Upper lobe of left lung (tissue), 6 donors: ENCODE measurements at places on chromosomes 12 and 14. TPM values are rescaled to one million over a fixed set of nuclear protein-coding genes. Genes with fewer than 3 reads are reported as not detected.

GRCh38 chr12:93081810-93082165 is 152.7 kb upstream of the EEA1 start:
- no peak for DNase-seq
- H3K27me3 ChIP-seq: no peaks in the 10 kb centered on the region
- no peaks in the 10 kb centered on the region for H3K4me1 ChIP-seq
- no peak overlapping the region for H3K27ac ChIP-seq
- no peak overlapping the region for H3K4me3 ChIP-seq
- H3K36me3 ChIP-seq: no peaks in the 10 kb centered on the region

DNA sequence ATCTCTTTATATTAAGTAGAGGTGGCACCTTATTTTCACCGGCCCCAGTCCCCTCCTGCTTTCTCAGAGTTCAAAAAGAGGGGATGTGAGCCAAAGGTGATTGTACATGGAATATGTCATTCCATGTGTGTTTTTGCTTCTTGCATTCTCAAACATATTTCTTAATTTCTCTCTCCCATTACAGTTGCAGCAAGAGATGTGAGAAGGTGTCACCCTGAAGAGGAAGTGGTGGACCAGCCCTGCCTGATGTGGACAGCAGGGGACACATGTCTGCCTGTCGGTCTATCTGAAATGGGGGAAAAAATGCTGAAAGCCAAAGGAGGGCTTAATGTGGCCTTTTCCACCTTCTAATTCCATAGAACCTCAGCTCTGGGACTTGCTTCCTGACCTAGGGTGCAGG is 1.9 kb upstream of the FOXN3 start:
- H3K4me1 ChIP-seq: peaks cover 33% of the 10 kb centered on the region
- H3K4me3 ChIP-seq: no peak overlapping the region
- H3K27ac ChIP-seq: peak overlapping the region; percentile 96
- no peaks in the 10 kb centered on the region for H3K27me3 ChIP-seq

DNA sequence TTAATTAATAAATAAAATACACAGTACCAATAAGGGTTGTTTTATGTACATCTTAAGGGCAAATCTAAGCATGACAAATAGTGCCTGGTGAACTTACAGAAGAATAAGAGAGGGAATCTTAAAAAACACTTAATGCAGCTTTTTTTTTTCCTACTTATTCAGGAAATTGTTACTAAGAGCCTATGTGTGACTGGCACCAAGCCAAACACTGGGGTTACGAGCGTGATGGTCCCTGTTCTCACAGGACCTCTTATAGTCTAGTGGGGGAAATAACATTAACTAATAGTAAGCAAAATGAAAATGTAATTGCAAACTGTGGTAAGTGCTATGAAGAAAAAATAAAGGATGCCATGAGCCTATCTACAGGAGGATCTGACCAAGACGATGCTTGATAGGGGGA is 53.6 kb downstream of the RTN1 start:
- no peaks in the 10 kb centered on the region for H3K36me3 ChIP-seq
- no peak overlapping the region for H3K27ac ChIP-seq
- DNase-seq: no peak
- no peaks in the 10 kb centered on the region for H3K4me1 ChIP-seq

DNA sequence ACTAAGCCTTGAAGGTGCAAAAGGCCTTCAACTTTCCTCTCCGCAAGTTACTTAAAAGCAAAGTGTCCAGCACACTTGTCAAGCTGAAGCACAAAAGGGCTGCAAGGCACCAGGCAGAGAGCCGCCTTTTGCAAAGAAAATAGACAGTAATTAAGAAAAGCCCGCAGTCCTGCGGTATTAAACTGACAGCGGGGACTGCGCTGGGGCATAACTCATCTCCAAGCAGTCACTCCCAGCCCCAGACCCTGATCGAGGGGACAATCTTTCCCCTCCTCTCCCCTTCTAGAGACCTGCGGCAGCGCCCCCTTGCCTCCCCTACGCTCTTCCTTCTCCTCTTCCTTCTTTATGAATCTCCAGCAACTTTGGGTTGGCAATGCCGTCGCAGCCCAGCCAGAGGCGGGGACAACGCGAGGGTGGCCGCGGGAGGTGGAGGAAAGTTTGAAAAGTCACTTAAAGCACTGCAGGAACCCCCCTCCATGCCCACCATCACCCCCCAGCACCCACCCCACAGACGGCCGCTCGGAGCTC is 200.9 kb upstream of the CAND1 start:
- DNase-seq: no peak
- H3K36me3 ChIP-seq: no peaks in the 10 kb centered on the region
- no peak overlapping the region for H3K27ac ChIP-seq
- peaks cover 8% of the 10 kb centered on the region for H3K27me3 ChIP-seq

DNA sequence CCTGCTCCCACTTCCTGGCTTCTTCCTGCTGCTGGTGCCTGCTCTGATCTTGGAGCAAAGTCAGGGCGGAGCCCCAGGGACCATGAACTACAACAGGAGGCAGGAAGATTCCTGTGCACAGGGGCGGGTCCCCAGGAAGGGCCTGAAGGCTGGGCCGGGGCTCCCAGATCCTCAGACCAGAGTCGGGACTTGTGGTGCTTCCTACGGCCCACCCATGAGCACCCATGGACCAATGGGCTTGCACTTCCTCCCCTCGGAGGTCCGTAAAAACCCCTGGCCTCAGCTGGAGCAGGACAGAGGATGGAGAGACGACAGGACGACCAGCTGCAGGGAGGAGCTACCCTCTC is 1287.1 kb downstream of the TMEM121 start:
- no peak for DNase-seq
- H3K36me3 ChIP-seq: no peaks in the 10 kb centered on the region
- no peak overlapping the region for H3K27ac ChIP-seq
- no peaks in the 10 kb centered on the region for H3K4me1 ChIP-seq
- no peaks in the 10 kb centered on the region for H3K27me3 ChIP-seq

DNA sequence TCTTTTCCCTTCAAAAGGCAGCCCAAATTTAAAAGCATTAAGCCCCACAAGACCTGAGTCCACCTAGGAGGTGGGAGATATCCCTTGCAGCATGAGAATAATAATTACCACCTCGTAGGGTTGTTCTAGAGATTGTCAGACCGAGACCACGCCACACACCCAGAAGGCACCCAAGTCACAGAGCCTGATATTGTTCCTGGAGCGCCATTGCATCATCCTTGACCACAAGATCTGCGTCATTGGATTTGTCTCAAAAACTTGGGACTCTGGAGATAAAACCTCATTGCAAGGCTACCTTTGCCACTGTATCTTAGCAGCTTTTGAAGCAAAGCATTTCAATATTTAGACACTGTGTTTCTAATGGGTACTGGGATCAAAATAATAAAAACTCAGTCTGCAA is 29.4 kb upstream of the PPP2R5C start:
- H3K27ac ChIP-seq: peak overlapping the region; percentile 86
- H3K36me3 ChIP-seq: no peaks in the 10 kb centered on the region
- no peaks in the 10 kb centered on the region for H3K27me3 ChIP-seq

Gene RIMBP2
- 0.44 TPM for total RNA-seq

- peak overlapping the region; percentile 74 for H3K4me3 ChIP-seq
- DNase-seq: no peak
Measured at GRCh38 chr14:22837114-22837749, 847 bp downstream of the MMP14 start.

Gene GLIPR1L1
- total RNA-seq: not detected

DNA sequence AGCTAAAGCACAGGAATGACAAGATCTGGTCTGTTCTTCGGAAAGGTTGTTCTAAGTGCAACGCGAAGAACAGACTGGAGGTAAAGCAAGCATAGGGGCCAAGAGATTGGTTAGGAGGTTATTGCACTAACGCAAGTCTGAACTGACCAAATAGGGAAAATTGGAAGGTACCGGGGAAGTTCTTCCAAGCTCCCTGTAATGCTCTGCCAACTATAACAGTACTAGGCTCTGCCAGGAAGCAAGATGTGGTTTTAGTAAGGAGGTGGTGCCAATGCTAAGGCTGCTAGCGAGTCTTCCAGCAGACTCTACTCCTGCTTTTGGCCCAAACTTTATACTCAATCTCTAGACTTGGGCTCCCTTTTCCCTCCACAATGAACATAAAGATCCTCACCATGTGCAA is 138.6 kb downstream of the PAWR start:
- H3K27me3 ChIP-seq: no peaks in the 10 kb centered on the region
- no peak overlapping the region for H3K27ac ChIP-seq
- peaks cover 7% of the 10 kb centered on the region for H3K36me3 ChIP-seq
- DNase-seq: no peak
- no peak overlapping the region for H3K4me3 ChIP-seq
- peaks cover 23% of the 10 kb centered on the region for H3K4me1 ChIP-seq

- no peaks in the 10 kb centered on the region for H3K27me3 ChIP-seq
- no peak for DNase-seq
- H3K4me1 ChIP-seq: no peaks in the 10 kb centered on the region
- H3K36me3 ChIP-seq: no peaks in the 10 kb centered on the region
Measured at GRCh38 chr12:19423166-19423930, 15.9 kb upstream of the AEBP2 start.

- no peaks in the 10 kb centered on the region for H3K36me3 ChIP-seq
- no peak for DNase-seq
- no peak overlapping the region for H3K27ac ChIP-seq
- H3K4me1 ChIP-seq: no peaks in the 10 kb centered on the region
Measured at GRCh38 chr12:14510574-14510973, 57.1 kb downstream of the PLBD1 start.

- H3K4me3 ChIP-seq: no peak overlapping the region
- H3K36me3 ChIP-seq: no peaks in the 10 kb centered on the region
- no peaks in the 10 kb centered on the region for H3K4me1 ChIP-seq
- DNase-seq: no peak
- no peak overlapping the region for H3K27ac ChIP-seq
Measured at GRCh38 chr12:75738486-75738885, 227.1 kb upstream of the KRR1 start.

DNA sequence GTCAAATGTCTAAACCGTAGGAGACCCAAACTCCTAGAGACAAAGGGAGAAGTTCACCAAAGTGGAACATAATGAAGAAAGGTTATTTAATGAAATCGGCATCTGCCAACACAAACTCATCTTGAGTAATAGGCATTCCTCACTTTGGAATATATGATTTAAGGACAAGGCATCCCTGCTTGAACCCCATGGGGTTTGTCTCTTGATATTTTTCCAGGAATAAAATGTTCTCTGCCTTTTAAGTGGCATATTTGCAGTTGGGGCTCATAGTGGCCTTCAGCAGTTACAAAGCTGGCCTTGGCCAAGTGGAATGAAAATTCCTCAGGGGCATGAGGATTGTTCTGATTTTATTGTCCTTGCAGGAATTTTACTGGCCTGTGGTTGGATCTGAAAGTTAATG is 7.1 kb downstream of the POP5 start:
- H3K36me3 ChIP-seq: peaks cover 100% of the 10 kb centered on the region
- H3K4me3 ChIP-seq: no peak overlapping the region
- DNase-seq: no peak
- peaks cover 3% of the 10 kb centered on the region for H3K4me1 ChIP-seq
- H3K27ac ChIP-seq: no peak overlapping the region

DNA sequence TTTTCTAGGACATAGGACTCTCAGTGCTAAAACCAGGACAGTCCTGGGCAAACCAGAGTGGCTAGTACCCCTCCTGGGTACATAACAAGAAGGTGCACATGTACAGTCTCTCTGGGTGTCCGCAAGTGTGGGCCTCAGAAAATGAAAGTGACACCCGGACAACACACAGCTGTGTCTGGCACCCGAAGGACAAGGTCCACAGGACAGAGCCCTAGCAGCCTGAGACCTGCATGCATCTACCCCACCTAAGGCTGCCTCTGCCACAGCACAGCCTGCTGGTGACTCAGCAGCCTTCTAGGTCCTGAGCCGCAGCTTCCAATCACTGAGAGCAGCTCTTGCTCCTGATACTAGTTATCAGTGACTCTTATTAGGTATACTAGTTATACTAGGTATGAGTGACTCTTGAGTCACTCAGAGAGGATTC is 784.1 kb upstream of the TBX3 start:
- no peak overlapping the region for H3K27ac ChIP-seq
- no peaks in the 10 kb centered on the region for H3K27me3 ChIP-seq
- DNase-seq: no peak
- no peaks in the 10 kb centered on the region for H3K4me1 ChIP-seq
- H3K4me3 ChIP-seq: no peak overlapping the region
